ENCODE measurements at places on chromosomes 1 and 21.

DNA sequence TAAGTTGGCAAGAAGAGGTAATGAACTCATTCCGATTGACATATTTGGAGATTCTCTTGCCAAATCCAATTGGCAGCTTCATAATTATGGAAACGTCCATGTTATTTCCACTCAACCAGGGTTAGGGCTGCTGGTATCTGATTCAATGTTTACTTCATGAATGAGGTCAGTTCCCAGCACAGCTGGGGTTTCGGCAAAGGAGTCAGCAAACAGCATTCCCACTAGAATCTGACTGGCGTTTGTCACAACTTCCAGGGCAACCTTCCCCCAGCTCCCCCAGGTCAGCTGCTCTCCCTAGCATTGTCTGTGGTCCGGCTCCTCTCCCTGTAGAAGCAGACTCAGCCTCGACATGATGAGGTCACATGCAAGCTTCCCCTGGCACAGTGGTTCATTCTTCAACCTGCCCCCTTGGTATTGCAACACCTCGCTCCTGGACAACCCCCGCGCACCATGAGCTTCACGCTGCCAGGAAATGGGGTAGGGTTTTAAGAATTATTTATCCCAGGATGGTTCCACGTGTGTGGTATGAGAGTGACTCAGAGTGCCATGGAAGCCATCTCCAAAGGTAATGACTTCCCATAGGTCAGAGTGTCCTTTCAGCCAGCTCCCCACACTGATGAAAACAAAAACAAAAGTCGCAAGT lies 100.7 kb upstream of the SLC25A33 start:
- DNase-seq: no peak

DNA sequence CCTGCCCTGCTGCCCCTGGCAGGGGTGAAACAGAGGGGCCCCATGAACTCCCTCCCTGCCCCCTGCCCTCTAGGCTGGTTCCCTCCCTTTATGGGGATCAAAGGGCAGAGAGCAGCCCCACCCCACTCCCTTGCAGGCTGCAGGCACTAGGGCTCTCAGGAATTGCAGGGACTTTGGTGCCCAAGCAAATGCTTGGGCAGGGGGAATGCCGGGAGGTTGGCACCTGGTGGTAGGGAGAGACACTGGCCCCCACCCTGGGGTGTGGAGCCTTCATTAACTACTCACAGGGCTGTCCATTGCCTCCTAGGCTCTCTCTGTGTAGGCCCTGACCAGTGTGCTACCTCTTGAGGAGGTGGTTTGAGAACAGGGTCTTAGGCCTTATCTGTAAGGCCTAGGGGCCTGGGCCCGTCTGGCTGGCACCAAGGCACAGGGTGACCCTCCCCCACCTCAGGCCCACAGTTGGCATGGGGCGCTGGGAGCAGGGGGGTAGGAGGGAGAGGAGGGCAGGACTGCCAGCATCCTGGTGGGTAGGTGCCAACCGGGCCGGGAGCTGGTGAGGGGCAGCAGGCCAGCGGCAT lies 4.7 kb downstream of the ZBTB7B start:
- DNase-seq: no peak

DNA sequence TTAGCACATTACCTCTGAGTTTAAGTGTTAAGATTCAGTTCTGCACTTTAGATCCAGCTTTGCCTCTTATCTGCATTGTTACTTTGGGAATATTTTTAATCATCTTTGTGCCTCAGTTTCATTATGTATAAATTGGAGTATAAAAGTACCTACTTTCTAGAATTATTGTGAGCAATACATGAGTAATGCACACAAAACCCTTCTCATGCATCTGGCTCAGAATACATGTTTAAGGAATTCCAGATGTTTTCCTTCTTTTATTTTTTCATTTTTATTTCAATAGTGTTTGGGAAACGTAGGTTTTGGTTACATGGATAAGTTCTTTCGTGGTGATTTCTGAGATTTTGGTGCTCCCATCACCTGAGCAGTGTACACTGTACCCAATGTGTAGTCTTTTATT lies 14.2 kb downstream of the C8A start:
- DNase-seq: no peak

DNA sequence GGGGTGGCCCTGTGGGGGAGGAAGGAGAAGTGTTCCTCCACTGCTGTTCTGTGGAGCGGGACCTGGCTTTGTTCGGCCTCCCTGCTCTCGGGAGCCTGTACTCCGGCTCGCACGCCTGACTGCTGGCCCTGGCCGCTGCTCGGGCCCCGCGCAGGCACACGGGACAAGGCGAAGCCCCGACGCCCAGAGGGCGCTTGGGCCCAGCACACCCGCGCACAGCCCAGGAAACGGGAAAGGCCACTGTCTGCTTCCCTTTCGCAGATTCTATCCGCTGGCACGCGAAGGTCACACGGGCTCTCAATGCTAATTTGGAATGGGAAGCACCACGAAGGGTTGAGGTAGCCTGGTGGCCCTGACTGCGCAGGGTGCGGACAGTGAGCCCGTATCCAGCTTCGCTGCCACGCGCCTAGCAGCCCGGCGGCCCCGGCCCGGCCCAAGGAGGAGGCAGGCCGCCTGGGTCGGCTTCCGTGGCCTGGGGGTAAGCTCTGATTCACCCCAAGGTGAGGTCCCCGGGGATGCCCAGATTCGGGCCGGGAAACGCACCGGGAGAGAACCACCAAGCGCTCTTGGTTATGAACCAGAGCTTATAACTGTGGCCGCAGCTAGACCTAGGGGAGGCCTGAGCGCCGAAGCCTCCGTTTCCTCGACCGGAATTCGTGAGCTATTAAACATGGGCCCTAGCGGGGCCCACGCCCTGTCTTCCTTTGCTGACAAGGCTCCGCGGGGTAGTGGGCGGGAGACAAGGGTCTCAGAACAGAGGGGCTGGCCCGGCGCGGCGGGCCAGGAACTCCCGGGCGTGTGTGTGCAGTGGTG lies 19.7 kb upstream of the TBX15 start:
- no peak for DNase-seq

- DNase-seq: no peak
These were observed 38.5 kb downstream of the IER5 start for GRCh38 chr1:181126871-181127587.
